ENCODE measurements at places on chromosomes 4 and X. TPM values are rescaled to one million over a fixed set of nuclear protein-coding genes. Genes with fewer than 3 reads are reported as not detected.

- no peak for DNase-seq
These were observed 2.7 kb downstream of the FAT4 start for GRCh38 chr4:125317525-125317877.

DNA sequence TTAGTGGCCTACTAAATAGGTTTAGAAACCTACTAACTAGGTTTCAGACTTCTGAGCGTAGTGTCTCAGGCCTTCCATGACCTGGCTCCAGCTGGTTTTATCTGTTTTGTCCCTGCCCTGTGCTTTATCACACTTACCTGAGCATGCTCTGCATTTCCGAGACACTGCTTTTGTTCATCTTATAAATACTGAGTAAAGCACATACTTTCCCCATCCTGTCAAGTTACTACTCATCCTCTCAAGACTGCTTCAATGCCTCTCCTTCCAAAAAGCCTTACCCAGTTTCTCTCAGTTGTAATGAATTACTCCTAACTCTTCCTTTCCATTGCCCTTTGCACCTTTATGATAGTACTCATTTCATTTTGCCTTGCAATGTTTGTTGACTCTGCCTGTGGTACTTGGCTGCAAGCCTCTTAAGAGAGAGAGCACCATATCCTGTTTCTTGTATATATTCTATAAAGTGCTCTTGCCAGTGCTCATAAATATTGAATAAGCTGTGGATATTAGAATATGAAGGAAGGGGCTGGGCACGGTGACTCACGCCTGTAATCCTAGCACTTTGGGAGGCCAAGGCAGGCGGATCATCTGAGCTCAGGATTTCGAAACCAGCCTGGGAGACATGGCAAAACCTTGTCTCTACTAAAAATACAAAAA lies 34.4 kb downstream of the SLAIN2 start:
- DNase-seq, result peak; percentile 55

- DNase-seq, result peak; percentile 60
These were observed 13.5 kb downstream of the NSUN7 start for GRCh38 chr4:40763228-40763716.

- peak; percentile 22 for DNase-seq
These were observed at the start of gene GDPD2 for GRCh38 chrX:70422851-70423341. Gene GDPD2 (plus strand): TSS chrX:70423314. CDS start chrX:70424985, 1,671 bp downstream.

DNA sequence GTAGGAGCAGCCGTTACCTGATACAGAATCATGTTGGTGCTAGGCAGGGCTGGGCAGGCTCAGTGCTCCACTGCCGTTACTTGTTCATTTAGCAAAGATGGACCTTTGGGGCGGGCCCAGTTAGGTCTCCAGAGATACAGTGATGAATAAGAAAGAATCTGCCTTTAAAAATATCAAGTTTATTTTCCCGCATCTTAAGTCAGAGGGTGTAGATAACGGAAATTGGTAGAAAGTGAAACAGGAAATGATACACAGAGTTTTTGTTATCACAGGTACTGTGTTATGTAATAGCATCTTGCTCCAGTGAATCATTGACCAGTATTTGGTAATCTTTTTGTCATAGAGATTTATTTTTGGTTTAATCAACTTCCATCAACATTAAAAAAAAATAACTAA lies 5.5 kb downstream of the TMEM131L start:
- no peak for DNase-seq

GRCh38 chr4:112279025-112279881 lies 6.5 kb downstream of the TIFA start:
- DNase-seq, result no peak

DNA sequence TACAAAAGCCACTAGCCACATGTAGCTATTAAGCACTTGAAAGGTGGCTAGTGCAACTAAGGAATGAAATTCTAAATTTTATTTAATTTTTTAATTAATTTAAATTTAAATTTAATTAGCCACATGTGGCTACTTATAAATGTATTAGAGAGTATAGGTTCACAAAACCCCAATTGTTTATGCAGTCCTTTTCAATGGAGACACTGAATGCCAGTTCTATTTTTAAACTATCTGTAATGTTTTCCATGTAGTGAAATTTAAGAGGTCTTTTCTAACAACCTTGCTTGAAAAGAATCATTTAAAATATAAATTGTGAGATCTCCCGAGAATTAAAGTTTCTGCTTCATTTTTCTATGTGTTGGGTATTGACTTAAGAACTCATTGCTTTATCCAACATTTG lies 153.0 kb downstream of the REELD1 start:
- DNase-seq, result no peak

GRCh38 chr4:60814549-60814948 lies 385.6 kb upstream of the ADGRL3 start:
- no peak for DNase-seq

GRCh38 chrX:120791013-120791643 lies 84.5 kb downstream of the CT47B1 start:
- peak; percentile 85 for DNase-seq

GRCh38 chrX:32530802-32531403 lies 680.4 kb downstream of the DMD start:
- no peak for DNase-seq

DNA sequence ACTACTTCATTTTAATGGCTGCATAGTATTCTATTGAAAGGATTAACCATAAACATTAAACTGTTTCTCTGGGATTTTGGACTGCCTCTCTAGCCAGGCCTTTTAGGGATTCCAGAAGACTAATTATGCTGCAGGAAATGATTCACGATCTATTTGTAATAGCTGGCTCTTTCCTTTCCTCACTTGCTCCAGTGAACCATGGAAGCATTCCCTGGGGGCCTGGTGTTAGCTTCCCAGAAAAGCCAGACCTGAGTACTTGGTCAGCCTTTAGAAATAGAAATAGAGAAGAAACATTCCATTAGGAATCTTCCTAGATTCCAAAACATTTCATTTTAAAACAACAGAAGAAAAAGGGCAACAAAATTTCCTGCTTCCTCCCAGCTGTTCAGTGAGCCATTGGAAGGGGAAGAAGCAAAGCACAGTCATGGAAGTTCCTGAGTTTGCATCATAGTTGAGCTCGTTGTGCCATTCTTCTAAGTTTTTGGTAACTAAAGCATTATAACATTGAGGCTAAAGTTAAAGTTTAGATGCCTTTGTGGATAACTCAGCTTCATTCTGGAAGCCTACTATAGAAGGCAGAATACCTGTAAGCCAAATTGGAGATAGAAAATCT lies 83.5 kb downstream of the NPNT start:
- DNase-seq, result peak; percentile 91

DNA sequence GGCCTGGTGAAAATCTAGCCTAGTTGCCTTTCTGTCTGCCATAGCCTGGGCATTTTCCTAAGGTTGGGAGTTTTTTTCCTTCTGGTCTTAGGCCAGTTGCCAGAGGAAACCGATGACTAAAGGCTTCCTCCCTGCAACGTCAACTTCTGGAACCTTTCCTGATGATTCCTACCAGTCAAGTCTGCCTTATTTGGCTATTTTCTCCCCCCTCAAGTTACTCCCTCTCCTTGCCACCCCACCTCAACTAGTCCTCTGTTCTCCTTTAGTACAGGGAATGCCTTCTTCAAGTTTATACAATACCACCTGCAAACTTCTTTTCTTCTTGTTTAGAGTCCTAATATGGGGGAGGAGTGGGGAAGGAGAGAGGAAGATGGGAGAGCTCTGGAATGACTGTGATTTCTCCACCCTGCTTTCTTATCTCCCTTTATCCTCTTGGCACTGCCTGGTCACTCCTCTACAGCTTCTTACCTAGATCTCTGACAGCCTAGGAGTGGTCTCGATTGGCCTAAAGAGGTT lies 10.6 kb downstream of the MSN start:
- DNase-seq, result peak; percentile 95

GRCh38 chr4:137432446-137433311 lies 99.6 kb downstream of the PCDH18 start:
- no peak for DNase-seq

- DNase-seq, result no peak
These were observed 71.0 kb upstream of the OTUD4 start for GRCh38 chr4:145251391-145251790.

DNA sequence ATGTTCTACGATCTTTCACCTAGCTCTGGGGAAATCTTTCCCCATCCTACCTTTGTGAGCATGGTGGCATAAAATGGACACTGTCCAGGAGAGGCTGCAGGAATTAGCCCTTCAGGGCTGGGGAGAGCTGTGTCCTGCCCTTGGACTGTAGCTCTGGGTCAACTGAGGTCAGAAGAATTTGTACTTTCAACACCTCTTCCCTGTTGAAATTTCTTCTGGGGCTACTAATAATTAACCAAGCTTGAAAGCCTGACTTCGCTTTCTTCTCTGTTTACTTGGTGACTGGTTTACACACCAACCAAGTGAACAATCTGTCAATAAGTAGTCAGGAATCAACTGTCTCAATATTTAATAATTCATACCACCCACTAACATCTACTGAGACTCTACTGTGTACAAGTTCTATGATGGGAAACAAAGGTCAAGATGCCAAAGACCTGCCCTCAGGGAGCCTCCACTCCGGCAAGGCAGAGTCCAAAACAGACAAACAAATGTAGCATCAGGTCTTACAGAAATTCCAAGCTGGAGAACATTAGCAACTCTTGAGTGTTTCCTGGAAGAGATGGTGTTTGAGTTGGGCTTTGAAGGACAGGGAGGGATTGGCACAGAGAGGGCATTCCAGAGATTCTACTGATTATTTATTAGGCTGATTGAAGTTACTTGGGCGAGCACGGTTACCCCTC lies 113.1 kb downstream of the ENPP6 start:
- DNase-seq, result no peak

GRCh38 chr4:139815778-139816601 lies 150.4 kb downstream of the MGST2 start:
- peak; percentile 86 for DNase-seq

- no peak for DNase-seq
These were observed 38.3 kb downstream of the NOCT start for GRCh38 chr4:139053909-139054308.

DNA sequence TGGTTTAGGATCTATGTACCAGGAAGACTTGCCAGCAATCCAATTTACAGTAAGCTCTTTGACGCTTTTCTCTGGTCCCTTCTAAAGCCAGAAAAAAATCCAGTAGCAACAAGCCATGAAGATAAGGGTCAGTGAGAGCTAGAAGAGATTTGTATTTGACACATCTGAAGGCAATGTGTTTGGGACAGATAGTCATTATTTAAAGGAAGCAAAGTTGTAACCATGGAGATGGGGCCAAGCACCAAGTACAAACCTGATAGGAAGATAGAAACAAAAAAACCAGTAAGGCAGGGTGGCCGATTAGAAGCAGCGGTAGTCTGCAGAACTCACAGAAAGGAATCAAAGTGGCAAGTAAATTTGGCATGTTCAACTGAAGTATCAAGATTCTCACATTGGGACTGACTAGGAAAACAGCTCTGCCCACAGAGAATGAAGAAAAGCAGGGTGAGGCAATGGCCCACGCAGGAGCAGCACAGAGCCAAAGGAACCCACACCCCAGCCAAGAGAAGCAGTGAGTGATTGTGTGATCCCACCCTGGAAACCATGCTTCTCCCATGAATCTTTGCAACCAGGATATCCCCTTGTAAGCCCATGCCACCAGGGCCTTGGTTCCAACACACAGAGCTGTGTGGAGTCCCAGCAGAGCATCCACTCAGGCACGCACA lies 12.9 kb upstream of the C4orf54 start:
- DNase-seq, result no peak

GRCh38 chrX:68199062-68199848 lies 234.0 kb downstream of the OPHN1 start:
- DNase-seq, result no peak

GRCh38 chr4:138693526-138693925 lies 322.1 kb upstream of the NOCT start:
- DNase-seq, result no peak

DNA sequence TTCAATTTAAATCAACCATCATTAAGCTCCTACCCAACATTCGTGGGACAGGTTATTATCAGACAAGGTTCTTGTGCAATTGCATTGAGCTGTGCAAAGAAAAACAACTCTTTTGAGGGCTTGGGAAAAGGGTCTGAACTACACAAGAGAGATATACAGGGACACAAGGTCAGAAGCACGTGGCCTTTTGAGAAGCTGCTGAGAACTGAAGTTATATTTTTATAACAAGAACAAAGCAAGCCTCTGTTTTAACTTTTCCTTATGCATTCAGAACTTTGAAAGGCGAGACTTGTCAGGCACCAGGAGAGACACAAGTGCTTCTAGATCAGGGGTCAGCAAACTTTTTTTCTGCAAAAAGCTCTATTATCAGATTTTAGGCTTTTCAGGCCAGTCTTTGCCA lies 274.8 kb upstream of the VCX start:
- no peak for DNase-seq

- peak; percentile 38 for DNase-seq
These were observed 71.3 kb upstream of the SPRY1 start for GRCh38 chr4:123325241-123325681.

DNA sequence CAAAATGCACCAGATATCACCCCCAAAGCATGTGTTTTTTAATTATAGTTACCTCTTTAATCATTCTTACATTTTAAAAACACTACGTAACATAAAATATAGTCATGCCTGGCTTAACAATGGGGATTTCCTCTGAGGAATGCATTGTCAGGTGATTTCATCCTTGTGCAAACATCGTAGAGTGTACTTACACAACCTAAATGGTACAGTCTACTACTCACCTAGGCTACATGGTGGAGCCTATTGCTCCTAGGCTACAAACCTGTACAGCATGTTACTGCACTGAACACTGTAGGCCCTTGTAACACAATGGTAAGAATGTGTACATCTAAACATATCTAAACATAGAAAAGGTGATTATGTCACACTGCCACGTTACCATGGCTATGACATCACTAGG lies 208.6 kb downstream of the SPOCK3 start:
- no peak for DNase-seq

DNA sequence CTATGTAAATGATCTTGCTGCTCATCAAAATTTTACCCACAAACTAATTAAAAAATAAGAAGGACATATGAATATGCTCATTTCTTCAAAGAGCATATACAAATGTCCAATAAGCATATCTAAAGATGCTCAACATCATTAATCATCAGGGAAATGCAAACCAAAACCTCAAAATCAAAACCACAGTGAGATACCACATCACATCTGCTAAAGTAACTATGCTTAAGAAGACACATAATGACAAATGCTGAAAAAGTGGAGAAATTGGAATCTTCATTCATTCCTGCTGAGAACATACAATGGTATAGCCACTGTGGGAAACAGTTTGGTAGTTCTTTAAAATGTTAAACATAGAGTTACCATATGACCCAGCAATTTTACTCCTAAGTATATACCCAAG lies 81.9 kb downstream of the AFF2 start:
- peak; percentile 47 for DNase-seq

The ARX gene
- total RNA-seq, result not detected

The RASL11B gene
- total RNA-seq, result 1.9 TPM

The UNC5C gene
- 0.48 TPM for total RNA-seq

The STBD1 gene
- total RNA-seq, result 10.1 TPM

The MSL3 gene
- 31.3 TPM for total RNA-seq

The CD38 gene
- total RNA-seq, result 0.10 TPM

The UCHL1 gene
- 98.2 TPM for total RNA-seq

The ALB gene
- total RNA-seq, result not detected

The ZCCHC18 gene
- total RNA-seq, result 0.20 TPM

The TAPT1 gene
- 16.8 TPM for total RNA-seq

The NFKB1 gene
- total RNA-seq, result 19.1 TPM

The ZMAT1 gene
- not detected for total RNA-seq

The S100P gene
- not detected for total RNA-seq

Measured in RPMI7951 (cell line).